ENCODE measurements at places on chromosomes 2 and 18.

GRCh38 chr2:231449503-231450054 lies 14.7 kb downstream of the NCL start:
- no peak for DNase-seq

GRCh38 chr2:239479471-239479870 lies 78.7 kb upstream of the HDAC4 start:
- DNase-seq = no peak

- DNase-seq = no peak
Measured at GRCh38 chr2:166230024-166230723, 102.4 kb upstream of the SCN1A start.

DNA sequence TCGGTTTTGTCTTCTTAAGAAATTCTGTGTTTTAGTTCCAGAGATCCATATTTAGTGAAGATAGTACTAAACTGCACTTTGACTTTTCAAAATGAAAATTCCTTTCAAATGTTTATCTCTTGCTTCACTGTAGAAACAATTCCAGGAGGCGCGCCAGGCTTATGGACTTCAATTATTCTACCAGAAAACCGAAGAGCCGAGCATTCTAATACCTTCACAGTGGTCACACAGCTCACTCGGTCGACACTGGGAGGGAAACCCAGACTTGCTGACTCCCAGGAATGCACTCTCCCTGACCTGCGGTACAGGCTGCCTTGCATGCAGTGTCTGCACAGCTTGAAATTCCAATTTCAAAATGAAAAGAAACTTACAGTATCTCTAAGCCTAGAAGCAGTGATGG lies 119.9 kb upstream of the PIEZO2 start:
- no peak for DNase-seq

- DNase-seq = no peak
Measured at GRCh38 chr2:48144777-48145176, 238.5 kb upstream of the FBXO11 start.

GRCh38 chr2:171785450-171785849 lies 98.2 kb downstream of the DYNC1I2 start:
- no peak for DNase-seq

DNA sequence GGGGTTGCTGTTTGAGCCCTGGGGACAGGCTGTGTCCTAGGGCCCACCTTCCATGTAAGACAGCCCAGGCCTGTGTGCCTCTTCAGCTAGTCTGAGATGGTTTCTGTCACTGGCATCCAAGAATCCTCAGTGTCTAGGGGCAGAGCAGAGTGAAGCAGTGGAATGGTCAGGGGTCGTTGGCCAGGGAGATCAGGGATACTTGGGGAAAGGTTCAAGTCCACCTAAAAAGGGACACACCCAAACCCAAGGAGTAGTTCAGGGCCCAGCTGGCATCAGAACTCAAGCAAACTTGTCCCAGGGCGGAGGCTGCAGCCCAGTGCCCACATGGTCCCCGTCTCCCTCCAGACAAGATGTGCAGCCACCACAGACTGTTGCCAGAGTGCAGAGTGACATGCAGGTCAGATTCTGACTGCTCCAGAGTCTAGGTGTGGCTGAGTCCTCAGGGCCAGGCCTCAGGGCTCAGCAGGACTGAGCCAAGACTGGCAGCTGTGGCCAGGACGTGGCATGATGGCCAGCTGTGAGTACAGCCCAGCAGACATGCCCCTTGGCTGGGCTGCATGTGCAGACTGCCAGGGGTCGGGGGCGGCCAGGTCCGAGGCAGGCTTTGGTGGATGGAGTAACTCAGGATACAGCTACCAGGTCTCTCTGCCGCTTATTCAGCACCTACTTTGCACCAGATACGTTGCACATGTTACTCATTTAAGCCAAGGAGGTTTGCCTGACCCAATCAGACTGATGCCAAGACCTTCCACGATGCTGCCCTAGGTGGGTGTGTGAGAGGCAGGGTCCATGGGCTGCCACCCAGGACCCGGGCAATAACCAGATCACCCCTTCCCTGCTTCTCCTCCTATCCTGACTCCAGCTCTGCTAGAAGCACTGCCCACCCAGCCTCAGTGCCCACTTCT lies 146.6 kb downstream of the SMAD7 start:
- no peak for DNase-seq

DNA sequence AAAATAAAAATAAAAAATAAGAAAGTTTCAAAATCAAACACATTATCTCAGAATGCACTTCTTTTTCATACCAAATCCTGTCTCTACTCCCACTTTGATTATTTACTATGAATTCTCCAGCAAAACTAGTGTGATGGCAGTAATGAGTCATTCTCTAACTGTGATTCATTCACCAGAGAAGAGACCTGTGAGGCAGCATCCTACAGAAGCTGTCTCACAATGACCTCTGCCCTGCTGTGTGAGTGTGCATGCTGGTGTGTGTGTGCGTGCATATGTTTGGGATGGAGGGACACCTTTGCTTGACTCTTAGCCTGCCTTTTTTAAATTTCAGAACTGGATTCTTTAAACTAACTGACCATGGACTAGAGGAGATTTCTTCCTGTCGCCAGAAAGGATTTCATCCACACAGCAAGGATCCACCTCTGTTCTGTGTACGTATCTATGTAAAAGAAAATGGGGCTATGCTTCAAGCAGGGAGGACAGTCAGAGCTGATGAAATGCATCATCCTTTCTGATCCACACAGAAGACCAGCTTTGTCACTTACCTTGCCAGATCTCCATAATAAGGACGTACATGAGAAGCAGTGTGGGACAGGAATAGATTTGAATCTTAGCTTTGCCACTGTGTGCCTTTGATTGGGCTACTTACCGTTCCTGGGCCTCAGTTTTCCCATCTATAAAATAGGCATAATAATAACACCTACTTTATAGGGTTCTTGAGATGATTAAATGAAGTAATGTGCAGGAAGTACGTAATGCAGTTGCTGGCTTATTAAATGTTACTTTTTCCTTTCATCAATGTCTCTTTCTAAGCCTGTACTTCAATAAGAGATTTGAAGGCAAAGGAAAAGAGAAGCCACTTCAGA lies 31.2 kb downstream of the STAMBP start:
- no peak for DNase-seq

- DNase-seq = no peak
Measured at GRCh38 chr2:37060446-37060845, 23.7 kb downstream of the HEATR5B start.

DNA sequence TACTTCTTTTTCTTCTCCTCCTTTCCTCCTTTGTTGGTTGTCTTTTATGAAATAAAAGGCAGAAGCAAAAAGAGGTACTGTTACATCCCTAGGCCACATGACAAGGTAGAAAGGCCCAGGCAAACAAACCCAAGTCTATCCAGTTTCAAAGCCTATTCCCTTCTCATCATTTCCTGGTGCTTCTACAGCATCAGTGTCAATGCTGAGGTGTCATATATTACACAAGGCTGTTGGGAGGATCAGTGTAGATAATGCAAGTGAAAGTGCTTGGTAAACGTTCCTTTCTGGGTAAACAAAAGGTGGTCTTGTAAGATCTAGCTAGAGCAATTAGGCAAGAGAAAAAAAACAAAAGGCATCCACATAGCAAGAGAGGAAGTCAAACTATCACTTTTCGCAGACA lies 64.9 kb downstream of the EVA1A start:
- DNase-seq = no peak

- no peak for DNase-seq
Measured at GRCh38 chr2:19769513-19769912, 132.3 kb downstream of the TTC32 start.

DNA sequence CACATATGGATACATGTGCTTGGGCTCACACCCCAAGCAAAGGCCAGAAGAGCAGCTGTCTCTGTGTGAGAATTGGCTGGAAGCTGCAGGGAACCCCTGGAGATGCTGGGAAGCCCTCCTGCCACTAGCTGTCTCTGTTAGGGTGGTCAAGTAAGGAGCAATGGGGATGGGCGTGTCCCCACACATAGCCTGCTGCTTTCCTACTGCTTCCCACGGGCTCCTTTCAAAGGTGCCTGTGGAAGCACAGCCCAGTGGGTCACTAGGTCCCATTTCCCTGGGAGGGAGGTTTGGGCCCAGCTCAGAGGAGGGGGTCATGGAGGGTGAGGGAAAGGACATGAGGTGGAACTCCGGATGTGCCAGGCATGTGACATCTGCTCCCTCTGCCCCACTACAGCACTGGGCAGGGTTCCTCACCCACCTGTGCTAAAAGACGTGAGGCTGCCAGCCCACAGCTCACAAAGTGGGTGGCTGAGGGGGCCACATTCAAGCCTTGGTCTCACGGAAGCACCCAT lies 24.4 kb upstream of the MAL start:
- no peak for DNase-seq

GRCh38 chr2:210309548-210310233 lies 5.3 kb downstream of the MYL1 start:
- no peak for DNase-seq

DNA sequence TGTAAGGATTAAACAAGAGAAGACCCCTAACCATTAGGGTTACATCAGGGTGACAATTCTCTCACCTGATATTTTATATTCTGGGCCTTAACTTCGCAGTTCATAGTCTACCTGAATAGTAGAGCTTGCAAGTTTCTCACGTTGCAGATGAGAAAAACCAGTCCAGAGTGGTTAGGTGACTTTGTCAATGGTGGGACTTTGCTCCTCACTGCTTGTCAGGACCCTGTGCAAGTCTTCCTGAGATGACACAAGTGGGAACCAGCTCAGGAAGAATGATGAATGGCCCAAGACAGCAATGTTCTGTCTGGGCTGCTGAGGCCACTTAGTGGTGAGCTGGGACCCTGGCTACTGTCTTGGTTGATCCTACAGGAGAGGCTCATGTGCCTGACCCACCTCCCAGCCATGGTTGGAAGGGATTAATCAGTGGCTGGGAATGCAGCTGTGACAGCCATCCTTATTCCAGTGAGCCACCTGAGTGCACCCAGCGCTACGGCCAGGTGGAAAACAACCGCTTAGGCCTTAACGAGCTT lies 16.9 kb downstream of the LGALSL start:
- DNase-seq = no peak

DNA sequence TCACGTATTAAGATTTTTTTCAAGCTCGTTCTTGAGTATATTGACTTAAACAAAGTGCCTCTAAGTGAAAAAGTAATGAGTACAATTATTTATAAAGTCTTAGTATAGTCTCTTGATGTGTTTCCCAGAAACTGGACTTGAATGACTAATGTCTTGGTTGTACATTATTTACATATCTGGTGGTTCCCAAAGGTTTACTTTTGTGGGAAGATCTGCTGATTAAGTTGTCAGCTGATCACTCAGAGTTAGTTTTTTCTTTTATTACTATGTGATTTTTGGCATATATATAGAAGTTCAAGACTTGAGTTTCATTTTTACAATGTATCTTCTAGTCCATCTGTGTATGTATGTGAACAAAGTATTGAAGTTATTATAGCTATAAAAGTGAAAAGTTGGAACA lies 29.5 kb downstream of the RNF144A start:
- DNase-seq = no peak

GRCh38 chr2:129301431-129301913 lies 678.0 kb upstream of the RAB6C start:
- DNase-seq = no peak

- DNase-seq = no peak
Measured at GRCh38 chr2:176534798-176535466, 265.7 kb downstream of the MTX2 start.

- no peak for DNase-seq
Measured at GRCh38 chr2:126898636-126899035, at the start of gene TEX51. Gene TEX51 (plus strand): TSS chr2:126898890. CDS start chr2:126898919, 29 bp downstream.

GRCh38 chr2:121398853-121399252 lies 113.9 kb upstream of the TFCP2L1 start:
- DNase-seq = no peak

- no peak for DNase-seq
Measured at GRCh38 chr2:91442246-91442905, 2750.9 kb downstream of the RPIA start.

DNA sequence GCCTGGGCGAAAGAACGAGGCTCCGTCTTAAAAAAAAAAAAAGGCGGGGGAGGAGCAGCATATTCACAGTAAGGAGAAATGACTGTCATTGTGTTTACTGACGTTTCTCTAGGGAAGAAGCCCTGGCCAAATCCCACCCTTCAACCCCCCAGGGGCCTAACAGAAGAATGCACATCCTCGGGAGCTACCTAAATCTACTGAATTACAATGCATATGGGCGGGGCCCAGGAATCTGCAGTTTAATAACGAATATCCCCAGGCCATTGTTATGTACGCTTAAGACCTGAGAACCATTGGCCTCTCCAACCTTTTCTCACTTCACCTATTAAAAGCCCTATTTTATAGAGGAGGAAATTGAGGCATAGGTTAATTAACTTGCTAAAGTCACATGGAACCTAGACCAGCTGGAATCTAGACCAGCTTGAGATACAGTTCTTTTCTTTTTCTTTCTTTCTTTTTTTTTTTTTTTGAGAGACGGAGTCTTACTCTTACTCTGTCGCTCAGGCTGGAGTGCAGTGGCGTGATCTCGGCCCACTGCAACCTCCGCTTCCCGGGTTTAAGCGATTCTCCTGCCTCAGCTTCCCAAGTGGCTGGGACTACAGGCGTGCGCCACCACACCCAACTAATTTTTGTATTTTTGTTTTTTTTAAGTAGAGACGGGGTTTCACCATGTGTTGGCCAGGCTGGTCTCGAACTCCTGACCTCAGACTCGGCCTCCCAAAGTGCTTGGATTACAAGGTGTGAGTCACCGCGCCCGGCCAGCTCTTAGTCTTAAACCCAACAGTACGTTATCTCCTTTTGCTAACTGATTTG lies 708 bp upstream of the RIF1 start:
- no peak for DNase-seq

DNA sequence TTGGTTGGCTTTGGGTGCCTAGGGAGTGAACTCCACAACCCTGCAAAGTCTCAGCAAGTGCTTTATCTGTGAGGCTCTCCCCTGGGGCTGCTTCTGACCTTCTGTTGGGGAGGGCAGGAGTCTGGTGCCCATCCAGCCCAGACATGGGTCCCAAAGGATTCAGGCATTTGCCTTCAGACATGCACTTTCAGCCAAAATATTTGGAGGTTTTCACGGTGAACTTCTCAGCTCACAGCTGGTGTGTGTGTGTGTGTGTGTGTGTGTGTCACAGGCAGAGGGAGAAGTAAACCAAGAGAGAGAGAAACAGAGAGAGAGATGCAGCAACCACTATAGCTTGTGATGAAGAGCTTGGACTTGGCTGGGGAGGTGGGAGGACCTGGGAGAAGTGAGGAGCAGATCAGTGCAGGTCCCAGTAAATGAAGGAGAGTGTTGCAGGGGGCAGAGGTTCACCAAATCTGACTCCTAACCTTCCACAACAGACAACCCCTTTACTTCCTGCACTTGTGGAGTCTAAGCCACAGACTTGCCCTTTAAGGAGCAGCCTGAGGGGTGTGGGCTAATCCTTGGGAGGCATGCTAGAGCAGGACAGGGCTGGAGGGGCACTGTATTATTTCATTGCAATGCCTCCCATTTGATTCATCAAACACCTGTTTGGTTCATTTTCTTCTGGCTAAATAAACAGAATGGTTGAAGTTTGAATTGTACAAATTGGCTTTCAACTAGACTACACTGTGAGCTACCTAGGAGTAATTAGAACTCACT lies 14.1 kb downstream of the SLC9A4 start:
- no peak for DNase-seq
